Dermis microvascular lymphatic vessel endothelial cell (primary cell): ENCODE measurements at places on chromosomes 1 and 21. TPM values are rescaled to one million over a fixed set of nuclear protein-coding genes. Genes with fewer than 3 reads are reported as not detected.

DNA sequence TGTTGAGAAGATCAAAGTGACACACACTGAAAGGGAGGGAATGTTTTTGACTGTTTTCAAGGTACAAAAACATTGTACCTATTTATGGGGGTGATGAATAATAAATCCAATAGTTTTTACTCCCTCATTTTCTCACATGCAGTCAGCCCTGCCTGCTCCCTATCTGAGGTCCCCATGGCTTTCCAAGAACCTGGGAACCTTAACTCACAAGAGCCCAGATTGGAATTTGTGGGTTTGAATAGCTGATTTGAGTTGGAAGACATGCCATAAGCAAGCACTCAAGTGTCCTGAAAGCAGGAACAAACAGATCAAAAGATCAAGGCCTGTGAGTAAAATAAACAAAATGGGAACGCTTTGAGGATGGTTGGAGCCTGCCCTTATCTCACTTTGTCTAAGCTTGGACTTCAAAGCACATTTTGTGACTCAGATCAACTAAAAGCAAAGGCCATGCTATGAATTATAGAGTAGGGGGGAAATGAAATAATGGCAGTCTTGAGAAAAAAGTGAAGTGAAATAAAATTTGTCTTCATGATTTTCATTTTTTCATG, 136.6 kb downstream of the LYPLAL1 start:
- DNase-seq = peak; percentile 48

Gene FNDC5
- 0.25 and 0.51 TPM in 2 replicates for total RNA-seq

DNA sequence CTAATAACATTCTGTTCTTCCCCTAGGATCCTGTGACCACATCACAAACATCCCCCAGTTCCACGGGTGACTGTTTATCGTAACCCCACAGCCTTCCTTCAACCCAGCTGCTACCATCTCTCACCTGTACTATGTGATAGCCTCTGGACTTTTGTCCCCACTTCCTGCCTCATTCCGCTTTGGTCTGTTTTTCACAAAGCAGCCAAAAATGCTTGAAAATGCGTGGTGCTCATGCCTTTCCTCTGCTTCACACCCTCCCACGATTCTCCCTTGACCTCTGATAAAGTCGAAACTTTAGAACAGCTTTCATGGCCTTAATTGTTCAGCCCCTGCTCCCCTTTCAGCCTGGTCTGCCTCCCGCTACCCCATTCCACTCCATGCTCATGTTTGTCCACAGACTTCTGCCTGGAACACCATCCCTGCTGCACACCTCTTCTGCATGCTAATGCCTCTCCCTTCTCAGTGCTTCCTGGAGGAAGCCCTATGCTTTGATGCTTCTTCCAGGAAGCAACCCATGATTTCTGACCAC, 165.6 kb downstream of the PLPP3 start:
- peak; percentile 50 for DNase-seq

Gene SUCO
- 12.5 and 15.2 TPM in 2 replicates for total RNA-seq

Gene OR14K1
- not detected in 2 replicates for total RNA-seq

Gene LCE3D
- not detected in 2 replicates for total RNA-seq

DNA sequence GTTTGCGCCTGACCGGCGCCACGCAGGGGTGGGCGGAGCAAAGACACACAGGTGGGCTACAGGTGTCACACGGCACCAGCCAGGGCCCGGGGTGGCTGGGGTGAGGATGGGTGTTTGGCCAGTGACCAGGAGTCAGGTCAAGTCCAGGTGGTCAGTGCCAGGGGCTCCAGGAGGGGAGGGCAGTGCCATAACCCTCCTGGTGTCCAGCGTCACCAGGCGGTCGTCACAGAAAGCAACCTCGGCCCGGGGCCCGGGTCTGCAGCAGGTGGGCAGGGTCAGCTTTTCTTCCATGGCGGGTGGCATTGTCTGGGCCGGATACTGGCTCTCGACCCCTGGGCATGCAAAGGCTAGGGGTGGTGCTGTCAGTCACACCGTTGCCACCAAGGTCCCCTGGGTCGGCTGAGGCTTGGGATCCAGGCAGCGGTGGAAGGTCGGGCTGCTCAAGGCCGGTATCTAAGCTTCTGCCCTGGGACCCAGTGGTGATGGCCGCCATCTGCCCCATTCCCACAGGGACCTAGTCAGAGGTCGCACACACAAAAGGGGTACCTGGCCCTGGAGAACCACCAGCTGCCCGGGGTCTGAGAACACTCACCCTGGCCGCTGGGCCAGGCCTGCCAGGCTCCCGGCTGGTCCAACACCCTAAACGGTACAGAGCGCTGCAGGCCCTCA, 1.8 kb downstream of the FNDC10 start:
- DNase-seq = no peak

Gene NCAM2
- 0.13 and 0.38 TPM in 2 replicates for total RNA-seq

- peak; percentile 53 for DNase-seq
These were observed 42.4 kb downstream of the CRYAA start for GRCh38 chr21:43211072-43211759.

GRCh38 chr1:209513226-209513625, 70.3 kb upstream of the CAMK1G start:
- DNase-seq = no peak

Gene SLC16A4
- total RNA-seq = 0.13 and 0.25 TPM in 2 replicates

- DNase-seq = no peak
These were observed 54.7 kb upstream of the GREM2 start for GRCh38 chr1:240666568-240667198.

Gene ZNF648
- total RNA-seq = not detected in 2 replicates

DNA sequence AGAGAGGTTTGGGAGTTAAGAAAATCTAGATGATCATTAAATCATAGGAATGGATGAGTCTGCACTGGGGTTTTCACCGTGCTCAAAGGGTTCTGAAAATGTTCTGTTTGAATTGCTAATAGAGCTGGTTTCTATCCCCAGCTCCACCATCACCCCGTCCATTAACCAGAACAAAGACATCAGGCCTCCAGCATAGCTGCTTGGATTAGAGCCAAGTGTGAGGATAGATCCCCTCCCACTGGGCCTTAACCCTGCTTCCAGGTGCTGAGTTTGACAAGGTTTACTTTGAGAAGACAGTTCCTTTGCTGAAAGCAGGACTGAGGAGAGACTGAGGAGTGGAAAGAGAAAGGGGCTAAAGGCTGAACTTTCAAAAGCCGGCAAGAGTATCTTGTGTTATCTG, 48.3 kb downstream of the MPZL1 start:
- no peak for DNase-seq

Gene NUAK2
- total RNA-seq = 3.1 and 3.5 TPM in 2 replicates

DNA sequence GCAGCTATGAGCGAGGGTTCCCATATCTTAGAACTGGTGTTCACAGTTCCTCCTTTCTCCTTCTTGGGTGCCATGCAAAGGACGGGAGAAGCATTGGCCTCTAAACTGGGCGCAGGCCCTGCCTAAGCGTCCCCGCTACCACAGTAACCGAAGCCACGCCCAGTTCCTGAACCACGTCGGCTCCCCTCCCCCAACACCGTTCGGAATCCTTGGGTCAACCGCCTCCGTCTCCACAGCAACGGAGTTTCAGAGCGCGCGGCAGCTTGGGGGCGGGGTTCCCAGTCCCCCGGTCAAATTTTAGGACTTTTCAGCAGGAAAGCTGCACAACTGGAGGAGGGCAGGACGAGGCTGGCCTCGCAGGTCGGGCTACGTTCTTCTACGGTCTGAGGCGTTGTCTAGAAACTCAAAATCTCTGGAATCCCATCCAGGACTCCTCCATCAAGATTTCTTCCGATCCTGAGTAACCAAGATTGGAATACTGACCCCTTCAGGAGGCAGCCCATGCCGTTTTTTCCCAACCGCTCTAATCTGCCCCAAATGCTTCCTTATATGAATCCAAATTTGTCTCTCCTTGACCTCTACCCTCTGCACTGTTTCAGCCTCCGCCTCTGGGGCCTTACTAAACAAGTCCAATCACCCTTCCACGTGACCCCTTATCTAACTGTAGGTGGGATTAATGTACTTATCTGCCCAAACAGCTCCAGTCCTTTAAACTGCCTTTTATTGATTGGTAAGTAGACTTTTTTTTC, at the start of gene SPAG17:
TSS of gene SPAG17 (minus strand) at position 145 of the 749 bp plus-strand sequence. CDS start at position 74, 71 bp downstream.
- no peak for DNase-seq

Gene TSEN15
- total RNA-seq = 18.3 and 25.2 TPM in 2 replicates

DNA sequence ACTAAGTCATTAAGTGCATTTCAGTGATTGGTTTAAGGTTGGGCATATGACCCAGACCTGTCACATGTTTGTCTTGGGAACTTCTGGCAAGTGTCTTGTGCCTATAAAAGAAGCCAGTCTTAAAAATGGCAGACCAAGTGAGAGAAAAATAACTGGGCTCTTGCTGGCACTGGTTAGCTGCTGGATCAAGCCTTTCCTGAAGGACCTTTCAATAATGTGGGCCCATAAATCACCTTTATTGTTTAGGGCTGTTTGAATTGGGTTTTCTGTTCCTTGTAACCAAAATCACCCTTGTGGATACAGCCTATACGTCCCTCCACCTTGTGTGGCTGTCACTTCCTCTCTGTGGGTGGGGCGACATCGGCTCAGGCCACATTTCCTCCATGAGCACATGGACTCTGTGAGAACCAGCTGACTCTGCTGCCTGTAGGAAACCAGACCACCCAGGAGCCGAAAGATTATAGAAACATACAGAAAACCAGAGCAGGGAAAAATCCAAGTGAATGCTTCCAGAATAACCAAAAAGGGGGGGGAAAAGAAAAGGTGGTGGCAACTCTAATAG, 25.6 kb upstream of the WNT4 start:
- DNase-seq = no peak

DNA sequence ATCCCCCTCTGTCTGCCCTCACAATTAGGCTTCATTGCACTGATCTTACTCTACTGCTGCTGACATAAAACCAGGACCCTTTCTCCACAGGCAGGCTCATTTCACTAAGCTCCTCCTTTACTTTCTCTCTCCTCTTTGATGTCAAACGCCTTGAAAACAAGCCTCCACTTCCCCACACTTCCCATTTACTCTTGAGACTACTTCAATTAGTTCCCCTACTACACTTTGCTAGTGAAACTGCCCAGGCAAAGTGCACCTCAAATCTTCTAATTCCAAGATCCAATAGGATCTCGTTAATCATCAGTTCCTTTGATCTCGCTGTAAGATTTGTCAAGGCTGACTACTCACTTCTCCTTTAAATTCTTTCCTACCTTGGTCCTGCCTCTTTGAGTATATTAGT, 5.9 kb upstream of the CDC20 start:
- no peak for DNase-seq

Gene PDC
- total RNA-seq = not detected in 2 replicates

- DNase-seq = no peak
These were observed 1.3 kb downstream of the DLGAP3 start for GRCh38 chr1:34928066-34928696.

DNA sequence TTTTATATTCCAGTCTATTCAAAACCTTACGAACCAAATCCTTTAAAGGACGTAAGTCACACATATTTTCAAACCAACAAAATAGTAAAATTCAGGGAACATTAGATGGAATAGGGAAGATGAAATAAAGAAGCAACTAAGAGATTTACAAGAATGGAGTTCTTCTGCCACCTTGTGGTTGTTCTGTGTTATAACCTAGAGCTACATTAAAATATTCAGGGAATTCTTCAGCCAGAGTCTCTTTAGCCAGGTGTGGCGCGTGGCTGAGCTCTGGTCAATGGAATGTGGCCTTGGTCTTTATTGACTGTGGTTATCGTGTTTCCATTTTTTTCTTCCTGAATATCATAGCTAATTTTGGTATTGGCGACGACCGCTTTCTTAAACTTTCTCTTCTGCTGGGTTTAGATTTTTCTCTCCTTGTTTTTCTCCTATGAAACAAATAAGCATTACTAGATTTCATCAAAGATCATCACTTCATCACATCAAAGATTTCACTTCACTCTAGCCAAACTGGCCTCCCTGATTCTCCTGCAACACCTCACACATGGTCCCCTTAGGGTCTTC, 221.3 kb downstream of the MRPL39 start:
- DNase-seq = peak; percentile 30

Gene EVA1C
- 15.9 and 23.4 TPM in 2 replicates for total RNA-seq

GRCh38 chr1:61732726-61733125, 7.8 kb upstream of the TM2D1 start:
- no peak for DNase-seq

- DNase-seq = no peak
These were observed 20.9 kb upstream of the C2CD2 start for GRCh38 chr21:41974752-41975053.

Gene AMPD1
- not detected in 2 replicates for total RNA-seq

DNA sequence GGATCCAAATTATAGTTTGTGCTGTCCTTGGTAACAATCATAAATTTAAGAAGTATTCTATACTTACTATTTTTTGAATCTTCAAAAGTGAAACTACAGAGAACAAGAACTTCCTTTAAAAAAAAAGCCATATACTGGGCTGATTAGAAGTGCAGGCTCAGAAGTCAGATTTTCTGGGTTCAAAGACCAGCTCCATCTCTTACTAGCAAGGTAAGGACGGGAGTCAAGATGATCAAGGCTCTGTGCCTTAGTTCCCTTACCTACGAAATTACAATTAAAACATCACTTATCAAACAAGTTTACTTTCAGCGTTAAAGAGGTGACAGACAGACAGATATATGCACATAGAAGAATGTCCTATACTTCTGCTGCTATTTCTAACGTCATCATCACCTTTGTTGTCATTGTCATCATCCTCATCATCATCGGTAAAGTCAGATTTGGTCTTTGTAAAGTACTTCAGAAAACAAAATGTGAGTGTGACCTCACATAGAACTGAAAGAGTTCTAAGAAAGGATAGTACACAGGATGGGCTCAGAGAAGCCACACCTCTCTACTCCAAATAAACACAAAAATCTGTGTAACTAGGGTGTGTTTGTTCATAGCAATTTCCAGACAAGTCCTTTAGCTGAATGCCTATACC, 178.7 kb downstream of the VAV3 start:
- no peak for DNase-seq

GRCh38 chr1:96487971-96488370, 233.6 kb upstream of the PTBP2 start:
- DNase-seq = no peak

Gene NUP210L
- total RNA-seq = under 0.01 TPM in 2 replicates

- DNase-seq = no peak
These were observed 33.1 kb upstream of the NFASC start for GRCh38 chr1:204837440-204838084.

- no peak for DNase-seq
These were observed 32.4 kb downstream of the IER5 start for GRCh38 chr1:181120924-181121323.

Gene LGR6
- not detected in 2 replicates for total RNA-seq

GRCh38 chr1:193806079-193807048, 620.0 kb upstream of the B3GALT2 start:
- DNase-seq = no peak

Gene TNNI3K
- 0.13 TPM in 1 of 2 replicates, not detected in the other for total RNA-seq

Gene BSND
- under 0.01 TPM in 1 of 2 replicates, not detected in the other for total RNA-seq

- no peak for DNase-seq
These were observed 6.3 kb downstream of the CHIT1 start for GRCh38 chr1:203223012-203223775.

DNA sequence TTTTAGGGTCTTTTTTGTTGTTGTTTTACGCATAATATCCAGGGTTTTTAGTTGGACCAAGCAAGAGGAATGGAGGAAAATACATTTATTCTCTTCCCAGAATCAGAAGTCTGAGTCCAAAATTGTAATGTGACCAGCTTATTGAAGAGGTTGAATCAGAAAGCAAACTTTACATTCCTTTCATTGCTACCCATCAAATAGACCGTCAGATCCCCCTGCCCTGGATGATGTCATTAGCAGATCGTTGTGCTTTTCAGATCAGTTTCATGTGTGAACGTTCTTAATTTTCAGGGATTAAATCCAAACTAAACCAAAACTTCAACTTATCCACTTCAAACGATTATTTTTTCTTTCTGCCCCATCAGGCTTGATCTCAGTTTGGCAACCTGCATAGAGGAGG, 85.7 kb upstream of the NGF start:
- DNase-seq = no peak
